ENCODE measurements at places on chromosomes 2 and 18.

DNA sequence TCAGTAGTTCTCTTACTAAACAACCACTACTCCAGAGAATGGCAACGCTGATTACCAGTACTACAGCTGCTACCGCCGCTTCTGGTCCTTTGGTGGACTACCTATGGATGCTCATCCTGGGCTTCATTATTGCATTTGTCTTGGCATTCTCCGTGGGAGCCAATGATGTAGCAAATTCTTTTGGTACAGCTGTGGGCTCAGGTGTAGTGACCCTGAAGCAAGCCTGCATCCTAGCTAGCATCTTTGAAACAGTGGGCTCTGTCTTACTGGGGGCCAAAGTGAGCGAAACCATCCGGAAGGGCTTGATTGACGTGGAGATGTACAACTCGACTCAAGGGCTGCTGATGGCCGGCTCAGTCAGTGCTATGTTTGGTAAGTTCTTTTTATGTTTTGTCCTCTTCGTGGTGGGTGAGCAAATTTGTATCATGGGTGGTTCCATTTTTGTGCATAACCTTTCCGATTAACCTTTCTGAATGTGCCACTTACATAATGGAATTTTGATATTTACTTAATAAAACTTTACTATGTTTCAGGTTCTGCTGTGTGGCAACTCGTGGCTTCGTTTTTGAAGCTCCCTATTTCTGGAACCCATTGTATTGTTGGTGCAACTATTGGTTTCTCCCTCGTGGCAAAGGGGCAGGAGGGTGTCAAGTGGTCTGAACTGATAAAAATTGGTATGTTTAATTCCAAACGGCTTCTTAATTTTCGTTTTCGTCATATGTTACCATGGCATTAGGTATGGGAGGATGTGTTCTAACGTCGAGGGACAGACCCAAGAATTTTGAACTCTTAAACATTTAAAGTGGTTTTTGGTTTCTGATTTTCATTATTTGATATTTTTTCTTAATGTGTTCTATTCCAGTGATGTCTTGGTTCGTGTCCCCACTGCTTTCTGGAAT is 1.3 kb downstream of the SLC20A1 start:
- no peak for DNase-seq

- no peak for DNase-seq
Measured at GRCh38 chr2:143954186-143954585, 565.7 kb downstream of the ZEB2 start.

GRCh38 chr2:71778936-71779773 is 325.8 kb downstream of the DYSF start:
- no peak for DNase-seq

DNA sequence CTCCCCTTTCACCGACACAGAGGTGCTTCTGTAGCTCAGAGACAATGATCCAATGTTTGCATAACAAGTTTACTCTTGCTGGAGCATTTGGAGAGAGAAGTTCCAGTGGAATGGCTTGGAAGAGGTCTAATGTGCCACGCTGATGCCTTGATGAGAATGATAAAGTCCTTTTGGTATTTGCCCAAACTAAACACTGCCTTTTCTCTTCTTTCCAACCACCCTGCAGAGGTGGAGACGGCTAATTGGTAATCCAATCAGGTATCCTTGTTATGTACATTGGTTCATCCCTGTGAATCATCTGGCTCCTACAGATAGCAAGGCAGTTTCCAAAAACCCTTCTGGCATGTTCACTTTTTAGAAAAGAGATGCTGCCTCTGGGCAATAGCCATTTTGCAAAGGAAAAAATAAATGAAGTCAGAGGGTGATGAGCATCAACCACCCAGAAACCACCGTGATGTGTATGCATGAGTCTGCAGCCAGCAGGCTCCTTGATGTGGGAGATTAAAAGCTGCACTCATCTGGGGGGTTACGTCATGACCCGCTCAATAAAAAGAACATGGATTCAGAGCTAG is 40.6 kb downstream of the KIAA2012 start:
- no peak for DNase-seq

- DNase-seq, result no peak
Measured at GRCh38 chr2:101375653-101376052, 11.7 kb downstream of the CREG2 start.

DNA sequence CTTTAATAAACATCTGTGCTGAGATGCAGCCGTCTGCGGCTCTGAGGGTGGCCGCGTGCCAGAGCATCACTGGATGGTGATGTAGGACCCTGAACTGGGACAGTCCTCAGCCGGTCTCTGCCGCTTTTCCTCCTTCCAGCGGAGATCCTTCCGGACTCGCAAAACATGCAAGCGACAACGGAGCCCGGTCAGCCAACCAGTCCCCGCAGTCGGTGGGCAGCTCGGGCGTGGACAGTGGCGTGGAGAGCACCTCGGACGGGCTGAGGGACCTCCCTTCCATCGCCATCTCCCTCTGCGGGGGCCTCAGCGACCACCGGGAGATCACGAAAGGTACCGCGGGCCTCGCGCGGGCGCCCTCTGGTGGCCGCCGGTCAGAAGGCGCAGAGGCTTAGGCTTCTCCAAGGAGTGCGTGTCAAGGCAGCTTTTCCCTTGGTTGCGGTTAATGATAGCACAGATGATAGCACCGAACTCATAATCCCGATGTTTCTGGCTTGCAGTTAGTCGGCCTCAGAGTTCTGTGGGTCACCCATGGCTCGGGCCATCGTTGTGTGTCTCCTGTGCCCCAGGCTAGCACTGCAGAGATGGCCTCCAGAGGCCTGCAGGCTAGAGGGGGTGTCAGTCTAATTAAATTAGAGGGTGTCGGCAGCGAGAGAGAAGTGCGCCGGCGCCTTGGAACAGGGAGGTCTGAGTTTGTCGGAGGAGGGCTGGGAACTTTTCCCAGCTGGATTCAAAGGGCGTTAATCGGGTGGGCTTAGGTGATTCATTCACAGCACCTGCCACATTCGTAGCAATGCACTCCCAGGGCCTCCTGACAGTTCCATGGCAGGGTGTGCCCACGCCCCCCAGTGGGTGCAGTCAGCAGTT is 38.5 kb downstream of the LPIN1 start:
- DNase-seq, result no peak

DNA sequence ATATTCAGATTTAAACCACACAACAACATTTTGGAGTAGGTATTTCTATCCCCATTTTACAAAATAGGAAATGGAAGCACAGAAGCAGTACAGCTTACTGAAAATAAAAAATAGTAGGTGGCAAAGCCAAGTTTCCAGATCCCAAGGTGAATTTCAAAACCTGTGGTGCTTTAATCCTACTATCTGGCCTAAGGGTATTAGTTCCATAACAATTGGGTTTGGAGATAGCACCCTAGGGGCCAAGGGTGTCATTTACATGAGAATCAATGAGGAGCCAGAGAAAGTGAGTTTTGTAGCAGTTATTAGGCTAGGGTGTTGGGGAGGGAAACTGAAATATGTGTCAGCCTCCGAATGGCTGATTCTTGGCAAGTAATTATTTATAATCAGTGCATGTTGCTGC is 24.9 kb downstream of the OSBPL6 start:
- no peak for DNase-seq

GRCh38 chr2:105238664-105239240 is 2.8 kb upstream of the GPR45 start:
- no peak for DNase-seq

DNA sequence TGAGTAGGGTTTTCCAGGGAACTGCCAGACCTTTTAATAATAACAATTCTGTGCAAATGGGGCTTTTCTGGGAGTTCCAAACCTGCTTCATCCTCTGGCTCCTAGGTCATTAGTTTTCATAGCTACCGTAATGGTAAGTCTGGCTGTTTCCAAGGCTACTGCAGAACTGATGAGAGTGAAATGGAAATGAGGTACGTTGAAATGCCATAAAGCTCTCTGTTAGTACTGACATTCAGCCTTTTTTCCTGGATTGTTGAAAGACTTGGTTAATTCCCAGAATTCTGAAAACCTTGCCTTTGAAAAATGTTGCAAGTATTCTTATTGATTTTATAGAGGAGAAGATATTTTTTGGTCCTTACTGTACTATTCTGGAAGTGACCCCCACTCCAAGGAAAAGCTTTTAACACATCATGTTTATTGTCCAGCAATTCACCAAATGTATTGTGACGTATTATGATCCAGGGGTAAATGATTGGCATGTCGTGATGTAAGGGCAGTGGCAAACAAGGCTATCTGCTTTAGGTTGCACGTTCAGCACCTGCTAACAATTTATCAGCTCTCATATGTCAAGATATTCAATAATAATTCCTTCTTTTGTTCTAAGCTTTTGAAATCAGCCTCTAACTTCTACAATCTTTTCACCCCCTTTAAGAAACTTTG is 767.0 kb upstream of the RAB6C start:
- no peak for DNase-seq

DNA sequence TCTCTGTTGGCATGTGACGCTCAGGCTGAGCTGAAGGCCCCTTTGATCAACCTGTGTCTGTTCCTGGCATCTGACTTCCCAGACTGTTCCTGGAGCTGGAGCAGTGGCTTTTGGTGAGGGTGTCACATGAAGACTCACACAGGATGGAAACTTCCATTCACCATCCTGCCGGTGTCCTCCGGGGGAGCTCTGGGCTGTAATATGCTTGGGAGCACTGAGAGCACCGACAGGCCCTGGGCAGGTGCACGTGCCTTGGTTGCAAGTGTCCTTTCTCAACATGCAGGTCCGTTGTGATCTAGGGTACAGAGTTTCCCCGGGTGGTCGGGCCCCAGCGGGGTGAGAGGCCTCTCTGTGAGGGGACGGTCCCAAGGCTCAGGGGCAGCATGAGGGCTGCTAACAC is 24.8 kb upstream of the GBX2 start:
- no peak for DNase-seq

DNA sequence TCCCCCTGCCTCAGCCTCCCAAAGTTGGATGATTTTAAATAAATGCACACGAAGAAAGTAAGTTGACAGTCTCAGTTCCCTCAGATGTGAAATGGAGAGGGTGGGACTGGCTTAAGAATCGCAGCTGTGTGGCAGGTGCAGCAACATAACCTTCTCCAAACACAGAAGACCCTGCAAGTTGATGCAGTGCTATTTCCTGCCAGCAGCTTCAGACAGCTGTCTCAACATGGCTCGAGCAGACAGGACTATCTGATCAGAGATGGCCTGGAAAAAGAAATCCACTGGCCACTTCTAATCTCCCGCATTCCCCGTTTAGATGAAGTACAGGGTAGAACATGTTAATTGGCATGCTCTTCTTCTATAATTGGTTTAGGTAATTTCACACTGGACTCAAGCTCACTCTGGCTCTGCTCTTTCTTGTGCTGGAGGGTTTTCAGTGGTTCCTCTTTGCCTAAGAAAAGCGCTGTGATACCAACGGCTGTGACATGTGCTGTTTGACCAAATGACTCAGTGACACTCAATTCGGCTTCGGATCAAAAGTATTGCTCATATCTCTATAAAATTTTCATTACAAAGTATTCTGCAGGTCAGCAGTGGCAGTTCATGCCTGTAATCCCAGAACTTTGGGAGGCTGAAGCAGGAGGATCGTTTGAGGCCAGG is 40.2 kb downstream of the MYOM1 start:
- no peak for DNase-seq

- no peak for DNase-seq
Measured at GRCh38 chr2:37836270-37836669, 88.8 kb upstream of the RMDN2 start.

DNA sequence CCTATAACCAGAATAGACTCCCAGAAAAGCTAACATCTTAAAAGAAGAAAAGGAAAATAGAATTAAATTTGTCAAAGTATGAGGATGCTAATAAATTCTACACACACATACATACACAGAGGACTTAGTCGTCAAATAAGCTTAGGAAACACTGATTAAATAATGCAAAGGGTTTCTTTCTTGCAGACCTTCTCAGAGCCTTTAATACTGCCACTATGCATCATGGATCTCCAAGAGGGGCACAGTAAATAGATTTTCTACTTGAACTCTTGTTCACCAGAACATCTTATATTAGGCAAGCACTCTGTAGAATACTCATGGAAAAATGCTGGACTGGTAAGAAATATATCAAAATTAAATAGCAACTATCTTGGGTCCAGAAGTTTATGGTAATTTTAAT is 69.4 kb downstream of the ANKRD44 start:
- no peak for DNase-seq

DNA sequence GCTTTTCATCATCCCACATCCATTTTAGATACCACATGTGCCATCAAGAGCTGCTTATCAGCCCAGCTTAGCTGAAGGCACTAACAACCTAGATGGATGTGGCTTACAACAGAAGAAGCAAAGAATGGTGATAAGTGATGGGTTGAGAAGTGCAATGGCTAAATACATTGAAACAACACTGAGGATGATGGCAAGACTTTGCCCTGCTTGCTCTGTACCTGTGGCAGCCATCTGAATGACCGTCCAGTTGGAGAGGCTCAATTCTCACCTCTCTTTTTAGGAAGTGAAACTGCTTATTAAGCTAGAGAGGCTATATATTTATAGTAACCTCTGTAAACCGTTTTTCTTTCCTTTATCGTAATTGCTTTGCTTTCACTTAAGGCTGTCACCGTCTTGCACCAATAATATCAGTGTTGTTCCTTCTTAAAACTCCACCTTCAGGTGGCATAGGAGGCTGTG is 5.7 kb downstream of the GPATCH11 start:
- DNase-seq, result no peak

DNA sequence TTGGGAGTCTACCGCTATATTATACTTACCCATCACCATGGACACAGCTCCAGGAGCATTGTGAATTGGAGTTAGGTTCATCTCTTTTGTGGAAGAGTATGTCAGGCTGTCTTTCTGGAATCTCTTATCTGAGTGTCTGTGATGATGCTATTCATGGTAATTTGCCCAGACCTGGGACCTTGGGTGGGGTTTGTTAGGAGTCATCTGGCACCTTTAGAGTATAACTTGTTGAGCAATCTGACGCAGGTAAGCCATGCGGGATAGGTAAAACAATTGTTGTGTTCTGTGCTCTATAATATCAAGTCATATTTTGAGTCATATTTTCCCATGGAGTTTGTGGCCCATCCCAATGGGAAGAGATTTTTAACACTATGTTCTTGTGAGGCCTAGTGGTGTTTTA is 49.7 kb upstream of the MAPRE2 start:
- DNase-seq, result no peak

- DNase-seq, result no peak
Measured at GRCh38 chr2:64143169-64144056, 807 bp downstream of the PELI1 start.
